Natural killer cell treated with Interleukin-12 subunit alpha and Interleukin-12 subunit beta and Interleukin-15 and Interleukin-18, amount 100 ng/mL, for 72 hours (primary cell): ENCODE measurements at places on chromosomes 6 and 20. TPM values are rescaled to one million over a fixed set of nuclear protein-coding genes. Genes with fewer than 3 reads are reported as not detected.

DNA sequence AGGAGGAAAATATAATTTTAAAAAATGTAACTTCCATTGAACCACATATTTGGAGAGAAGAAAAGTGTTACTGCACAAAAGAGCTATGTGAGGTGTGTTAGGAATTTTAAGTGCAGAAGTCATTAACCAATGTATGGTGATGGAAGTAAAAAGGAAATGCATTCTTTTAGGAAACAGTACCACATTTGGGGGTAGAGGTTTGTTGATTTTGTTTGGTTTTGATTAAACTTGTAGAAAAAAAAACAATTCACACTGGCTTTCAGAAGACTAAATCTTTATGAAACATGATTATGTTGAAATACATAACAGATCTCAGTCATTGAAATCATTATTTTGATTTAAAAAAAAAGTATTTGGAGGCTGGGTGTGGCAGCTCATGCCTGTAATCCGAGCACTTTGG, 1287.0 kb upstream of the GJE1 start:
- H3K4me3 ChIP-seq, result no peak overlapping the region
- no peaks in the 10 kb centered on the region for H3K27me3 ChIP-seq
- no peaks in the 10 kb centered on the region for H3K4me1 ChIP-seq
- H3K27ac ChIP-seq, result no peak overlapping the region

DNA sequence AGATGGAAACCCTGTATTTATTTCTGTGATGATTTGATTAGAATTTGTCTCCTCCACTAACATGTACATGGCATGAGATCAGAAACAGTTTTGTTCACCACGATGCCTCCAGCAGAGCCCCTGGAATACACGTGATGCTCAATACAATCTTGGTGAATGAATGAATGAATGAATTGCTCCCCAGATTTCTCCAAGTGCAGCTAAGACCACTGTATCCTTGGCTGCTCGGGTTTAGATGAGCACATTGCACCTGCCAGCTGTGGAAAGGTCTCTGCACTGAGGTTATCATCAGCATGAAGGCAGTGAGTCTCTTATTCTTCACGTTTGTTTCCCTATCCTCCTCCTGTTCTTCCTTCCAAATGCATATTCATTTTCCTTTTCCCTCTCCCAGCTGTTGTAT, 17.9 kb downstream of the CASS4 start:
- H3K4me3 ChIP-seq, result peak overlapping the region; percentile 72
- peak overlapping the region; percentile 94 for H3K27ac ChIP-seq
- no peak for DNase-seq
- no peaks in the 10 kb centered on the region for H3K36me3 ChIP-seq
- H3K27me3 ChIP-seq, result no peaks in the 10 kb centered on the region

DNA sequence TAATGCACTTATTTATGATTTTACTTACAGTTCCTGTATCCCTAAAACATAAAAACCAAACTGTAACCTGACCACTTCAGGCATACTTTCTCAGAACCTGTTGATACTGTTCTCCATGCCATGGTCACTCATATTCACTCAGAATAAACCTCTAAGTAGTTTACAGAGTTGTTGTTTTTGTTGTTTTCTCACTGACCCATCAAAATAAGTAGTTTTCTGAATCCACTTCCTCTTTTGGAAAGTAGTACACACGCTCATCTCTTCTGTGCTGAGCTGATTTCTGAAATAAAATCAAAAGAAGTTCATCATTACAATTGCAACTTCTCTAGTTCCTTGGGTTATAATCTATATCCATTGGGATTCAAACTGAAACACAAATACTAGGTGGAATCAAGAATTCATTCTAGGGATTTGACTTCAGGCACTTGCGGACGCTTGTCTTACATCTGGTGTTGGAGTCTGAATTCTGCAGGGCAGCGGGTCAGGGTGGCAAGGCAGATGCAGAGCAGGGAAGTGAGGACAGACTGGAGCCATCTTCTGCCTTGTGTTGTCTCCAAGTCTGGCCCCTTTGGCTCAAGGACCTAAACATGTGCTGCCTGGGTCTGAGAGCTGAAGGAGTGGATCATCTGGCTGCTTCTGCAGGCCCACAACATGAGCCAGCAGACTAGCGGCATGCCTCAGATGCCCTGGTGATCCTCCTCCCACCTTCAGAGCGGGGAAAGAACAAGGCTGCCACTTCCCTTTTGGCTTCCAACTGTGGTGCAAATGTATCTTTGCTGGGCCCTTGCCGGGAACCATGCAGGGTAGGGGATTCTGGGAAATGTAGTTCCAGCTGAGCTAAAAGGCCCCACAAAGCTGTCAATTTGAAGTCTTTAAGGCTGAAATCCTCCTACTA, 167.9 kb upstream of the MYLIP start:
- no peaks in the 10 kb centered on the region for H3K36me3 ChIP-seq
- peak overlapping the region; percentile 88 for H3K27ac ChIP-seq
- H3K4me1 ChIP-seq, result peaks cover 27% of the 10 kb centered on the region
- H3K4me3 ChIP-seq, result peak overlapping the region; percentile 4
- no peaks in the 10 kb centered on the region for H3K27me3 ChIP-seq

The OR2J3 gene
- total RNA-seq, result not detected

- no peak for DNase-seq
- no peak overlapping the region for H3K27ac ChIP-seq
- H3K27me3 ChIP-seq, result peaks cover 7% of the 10 kb centered on the region
- no peak overlapping the region for H3K4me3 ChIP-seq
- peaks cover 3% of the 10 kb centered on the region for H3K4me1 ChIP-seq
Observed at GRCh38 chr6:16067568-16067967, 61.3 kb upstream of the MYLIP start.

DNA sequence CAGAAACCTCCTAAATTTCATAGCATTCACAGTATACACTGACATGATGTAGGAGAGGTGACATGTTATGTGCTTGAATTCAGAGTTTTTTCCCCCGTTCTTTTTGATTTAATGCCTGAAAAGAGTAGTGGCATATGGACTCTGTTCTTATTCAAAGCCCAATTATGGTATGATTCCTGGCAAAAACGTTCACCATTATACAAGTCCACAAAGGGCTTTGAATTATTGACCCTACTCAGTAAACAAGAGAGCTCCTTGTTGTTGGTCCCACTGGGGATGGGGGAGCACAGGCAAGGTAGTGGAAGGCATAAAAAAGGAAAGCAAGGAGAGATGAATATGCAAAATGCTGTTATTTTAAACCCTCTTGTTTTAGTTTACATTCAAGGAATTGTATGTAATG, 136.0 kb upstream of the AHI1 start:
- no peak overlapping the region for H3K4me3 ChIP-seq
- H3K36me3 ChIP-seq, result no peaks in the 10 kb centered on the region
- H3K27ac ChIP-seq, result no peak overlapping the region
- peaks cover 18% of the 10 kb centered on the region for H3K27me3 ChIP-seq
- DNase-seq, result no peak
- H3K4me1 ChIP-seq, result no peaks in the 10 kb centered on the region

GRCh38 chr20:59246691-59247400, 53.6 kb upstream of the EDN3 start:
- H3K27me3 ChIP-seq, result no peaks in the 10 kb centered on the region
- H3K4me1 ChIP-seq, result peaks cover 26% of the 10 kb centered on the region
- no peak for DNase-seq
- no peak overlapping the region for H3K4me3 ChIP-seq
- H3K27ac ChIP-seq, result no peak overlapping the region

- no peak overlapping the region for H3K4me3 ChIP-seq
- peaks cover 12% of the 10 kb centered on the region for H3K27me3 ChIP-seq
- no peaks in the 10 kb centered on the region for H3K36me3 ChIP-seq
- no peaks in the 10 kb centered on the region for H3K4me1 ChIP-seq
- no peak overlapping the region for H3K27ac ChIP-seq
- DNase-seq, result no peak
Observed at GRCh38 chr20:45685896-45686295, 15.9 kb upstream of the WFDC11 start.

GRCh38 chr6:42045538-42046460, 4.5 kb upstream of the TAF8 start:
- peak overlapping the region; percentile 91 for H3K27ac ChIP-seq
- no peaks in the 10 kb centered on the region for H3K36me3 ChIP-seq
- peak overlapping the region; percentile 97 for H3K4me3 ChIP-seq
- H3K27me3 ChIP-seq, result no peaks in the 10 kb centered on the region
- peaks cover 79% of the 10 kb centered on the region for H3K4me1 ChIP-seq

- DNase-seq, result no peak
- H3K4me1 ChIP-seq, result no peaks in the 10 kb centered on the region
- no peaks in the 10 kb centered on the region for H3K27me3 ChIP-seq
- no peak overlapping the region for H3K4me3 ChIP-seq
- H3K36me3 ChIP-seq, result peaks cover 5% of the 10 kb centered on the region
Observed at GRCh38 chr6:101435038-101435437, 41.5 kb downstream of the GRIK2 start.

GRCh38 chr20:34141293-34141692, 29.2 kb upstream of the EIF2S2 start:
- H3K36me3 ChIP-seq, result no peaks in the 10 kb centered on the region
- peaks cover 17% of the 10 kb centered on the region for H3K27me3 ChIP-seq
- no peak for DNase-seq
- H3K27ac ChIP-seq, result no peak overlapping the region

DNA sequence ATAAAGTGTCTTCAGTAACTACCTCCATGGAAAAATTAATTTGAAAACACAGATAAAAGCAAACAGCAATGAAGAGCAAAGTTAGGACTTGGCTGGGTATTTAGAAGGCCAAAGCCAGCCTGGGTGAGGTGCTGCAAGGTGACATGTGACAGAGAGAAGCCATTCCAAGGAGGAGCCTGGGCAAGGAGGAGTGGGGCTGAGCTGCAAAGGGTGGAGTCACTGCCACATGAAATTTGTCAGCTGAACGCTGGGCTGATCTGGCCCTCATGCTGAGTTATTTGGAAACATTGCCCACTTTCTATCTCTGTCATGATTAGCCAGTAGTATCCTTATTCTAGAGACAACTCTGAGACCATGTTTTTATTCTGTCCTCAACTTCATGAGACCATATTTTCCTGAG, 76.3 kb downstream of the PERP start:
- no peaks in the 10 kb centered on the region for H3K4me1 ChIP-seq
- no peak overlapping the region for H3K27ac ChIP-seq
- peaks cover 13% of the 10 kb centered on the region for H3K27me3 ChIP-seq
- DNase-seq, result no peak

GRCh38 chr6:167122827-167123657, at the start of gene CCR6:
Gene CCR6 (plus strand): TSS chr6:167123096. CDS start chr6:167136135, 13,039 bp downstream.
- peak within 1 kb of the TSS; percentile 50 for H3K27ac ChIP-seq
- DNase-seq, result no peak
- no peaks in the 10 kb centered on the region for H3K36me3 ChIP-seq
- peaks cover 16% of the 10 kb centered on the region for H3K27me3 ChIP-seq

The C6orf52 gene
- total RNA-seq, result 4.0 TPM

The ADAM33 gene
- total RNA-seq, result not detected

GRCh38 chr6:20548264-20548663, 14.0 kb downstream of the CDKAL1 start:
- H3K36me3 ChIP-seq, result peaks cover 18% of the 10 kb centered on the region
- DNase-seq, result no peak
- H3K27me3 ChIP-seq, result no peaks in the 10 kb centered on the region

DNA sequence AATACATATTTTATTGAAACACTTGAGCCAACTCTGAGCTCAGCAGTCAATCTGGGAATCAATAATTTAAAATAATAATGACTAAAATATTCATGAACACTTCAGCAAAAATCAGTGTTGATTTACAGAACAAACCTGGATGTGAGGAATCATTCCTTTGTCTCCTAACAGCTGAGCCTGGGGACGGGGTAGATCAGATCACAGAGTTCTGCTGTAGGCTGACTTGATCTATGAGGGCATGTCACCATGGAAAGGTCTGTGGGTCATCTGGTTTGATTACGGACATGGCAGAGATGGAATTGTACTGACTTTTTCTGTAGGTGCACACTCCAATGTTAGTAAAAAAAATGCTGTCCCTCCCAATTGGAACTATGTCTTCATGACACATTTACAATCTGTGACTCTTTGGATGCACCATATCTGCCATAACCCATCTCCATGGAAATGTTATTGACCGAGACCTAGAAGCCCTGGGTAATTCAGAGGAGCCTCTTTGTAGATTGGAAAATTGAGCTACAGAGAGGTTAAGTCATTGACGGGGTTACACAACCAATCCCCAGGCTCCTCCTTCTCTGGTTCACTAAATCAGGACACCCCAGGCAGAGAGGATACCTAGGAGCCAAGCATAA, 114.1 kb downstream of the DOK5 start:
- H3K27ac ChIP-seq, result no peak overlapping the region
- H3K4me1 ChIP-seq, result no peaks in the 10 kb centered on the region
- no peak overlapping the region for H3K4me3 ChIP-seq
- no peaks in the 10 kb centered on the region for H3K36me3 ChIP-seq
- H3K27me3 ChIP-seq, result peaks cover 18% of the 10 kb centered on the region
